ENCODE measurements at places on chromosomes 7 and 10.
A peak's percentile ranks its signal among the peaks of the same experiment; 100 is the strongest.

- DNase-seq = no peak
Observed at GRCh38 chr7:54161621-54162020, 380.6 kb upstream of the VSTM2A start.

- DNase-seq = no peak
Observed at GRCh38 chr10:127254276-127254675, 57.9 kb upstream of the INSYN2A start.

DNA sequence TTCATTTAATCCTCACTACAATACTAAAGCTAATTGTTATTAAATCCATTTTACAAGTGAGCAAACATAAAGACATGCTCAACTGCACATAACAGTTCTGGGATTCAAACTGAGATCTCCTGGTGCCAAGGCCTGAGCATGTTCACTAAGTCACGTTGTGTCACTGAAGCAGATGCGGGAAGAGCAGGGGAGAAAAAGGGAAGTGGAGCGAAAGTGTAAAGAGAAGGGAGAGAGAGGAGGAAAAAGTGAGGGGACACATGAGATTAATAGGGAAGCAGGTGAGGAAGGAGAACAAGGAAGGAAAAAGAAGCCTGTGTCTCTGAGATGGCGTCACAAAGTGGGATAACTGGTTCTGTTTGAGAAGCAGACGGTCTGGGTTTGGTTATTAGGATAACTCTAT, 38.9 kb upstream of the KAT6B start:
- no peak for DNase-seq

DNA sequence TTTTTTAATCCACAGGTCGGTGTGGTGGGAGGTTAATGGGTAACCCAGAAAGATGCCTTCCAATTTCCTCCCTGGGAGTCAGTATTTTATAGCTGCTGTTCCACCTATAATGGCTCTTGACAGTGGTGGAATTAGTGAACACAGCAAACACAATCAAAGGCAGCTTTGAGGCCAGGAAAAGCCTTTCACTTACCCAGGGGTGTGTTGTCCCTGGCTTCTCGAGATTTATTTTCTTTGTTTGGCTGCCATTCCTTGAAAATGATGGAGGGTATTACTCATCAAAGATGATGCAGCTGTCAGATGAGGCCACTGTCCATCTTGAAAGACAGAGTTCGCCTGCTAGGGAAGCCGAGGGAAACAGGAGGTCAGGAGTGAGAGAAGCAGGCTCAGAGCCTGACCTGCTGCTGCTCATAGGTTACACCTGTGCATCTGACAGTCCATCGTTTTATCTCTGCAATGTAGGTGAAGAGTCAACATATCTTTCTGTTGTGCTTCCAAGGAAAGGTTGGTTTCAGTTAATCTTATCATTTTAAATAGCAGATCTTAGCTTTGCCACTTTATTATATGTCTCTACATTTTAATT, 221.6 kb downstream of the XPNPEP1 start:
- no peak for DNase-seq

GRCh38 chr10:44906486-44906885, 4.7 kb upstream of the TMEM72 start:
- no peak for DNase-seq

- DNase-seq = no peak
Observed at GRCh38 chr7:44980393-44981034, 1.7 kb upstream of the MYO1G start.

- DNase-seq = no peak
Observed at GRCh38 chr10:65273115-65273514, 1652.7 kb upstream of the LRRTM3 start.

DNA sequence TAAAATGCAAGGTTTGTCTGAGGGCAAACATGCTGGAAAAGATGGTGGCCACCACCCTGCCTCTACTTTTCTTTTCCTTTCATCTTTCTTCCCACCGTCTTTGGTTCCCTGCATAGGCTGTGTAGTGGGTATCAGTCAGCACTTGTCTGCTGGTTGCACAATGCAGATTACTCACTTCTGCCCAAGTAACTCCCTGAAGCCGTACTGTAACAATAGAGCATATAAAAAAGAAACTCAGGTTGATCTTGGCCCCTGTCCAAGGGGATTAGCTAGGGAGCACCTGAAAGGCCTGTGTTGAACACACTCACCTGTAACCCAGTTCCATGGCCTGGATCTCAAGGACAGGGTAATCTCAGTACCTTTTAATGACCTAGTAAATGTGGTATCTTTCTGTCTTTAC, 533.0 kb upstream of the GALNT17 start:
- DNase-seq = no peak

GRCh38 chr7:106063024-106063423, 49.1 kb downstream of the SYPL1 start:
- no peak for DNase-seq

DNA sequence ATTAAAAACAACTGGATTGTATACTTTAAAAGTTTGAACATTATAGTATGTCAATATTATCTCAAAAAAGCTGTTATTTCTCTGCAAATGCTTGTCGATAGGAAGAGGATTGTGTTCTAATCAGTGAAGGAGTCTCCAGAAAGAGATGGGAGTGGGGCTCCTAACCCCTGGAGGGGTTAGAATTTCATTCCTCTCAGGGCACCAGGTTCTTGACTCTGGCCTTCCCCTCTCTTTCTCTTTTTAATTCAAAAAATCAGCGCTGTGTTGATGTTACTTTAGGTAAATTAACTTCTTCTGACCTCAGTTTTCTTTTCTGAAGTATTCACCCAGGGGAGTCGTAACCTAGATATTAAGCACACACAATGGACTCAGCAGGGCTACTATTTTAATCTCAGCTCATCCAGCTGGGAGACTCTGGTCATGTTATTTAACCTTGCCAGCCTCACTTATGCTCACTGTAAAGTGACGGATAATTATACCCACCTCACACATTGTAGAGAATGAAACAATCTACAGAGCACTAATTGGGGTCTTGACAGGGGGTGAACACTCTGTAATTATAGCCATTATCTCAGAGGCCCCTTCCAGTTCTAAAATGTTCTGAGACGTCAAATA, 59.4 kb downstream of the GCC1 start:
- no peak for DNase-seq

GRCh38 chr7:74338366-74339108, 49.3 kb downstream of the CLIP2 start:
- no peak for DNase-seq

DNA sequence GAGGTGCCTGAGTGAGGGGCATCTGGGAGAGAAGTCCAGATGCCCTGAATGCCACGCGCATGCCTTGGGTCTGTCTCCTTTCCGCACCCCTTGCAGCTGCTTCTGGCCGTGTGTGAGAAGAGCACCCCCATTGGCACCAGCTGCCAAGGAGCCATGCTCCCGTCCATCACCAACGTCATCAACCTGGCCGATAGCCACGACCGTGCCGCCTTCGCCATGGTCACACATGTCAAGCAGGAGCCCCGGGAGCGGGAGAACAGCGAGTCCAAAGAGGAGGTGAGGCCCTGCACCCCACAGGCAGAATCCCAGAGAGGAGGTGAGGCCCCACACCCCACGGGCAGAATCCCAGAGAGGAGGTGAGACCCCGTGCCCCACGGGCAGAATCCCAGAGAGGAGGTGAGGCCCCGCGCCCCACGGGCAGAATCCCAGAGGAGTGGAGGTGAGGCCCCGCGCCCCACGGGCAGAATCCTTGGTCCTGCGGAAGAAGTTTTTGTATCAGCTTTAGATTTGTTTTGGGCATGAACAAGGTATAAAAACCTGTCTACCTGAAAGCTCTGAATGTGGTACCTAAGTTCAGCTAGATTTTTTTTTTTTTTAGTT, 91.8 kb downstream of the TRRAP start:
- no peak for DNase-seq

DNA sequence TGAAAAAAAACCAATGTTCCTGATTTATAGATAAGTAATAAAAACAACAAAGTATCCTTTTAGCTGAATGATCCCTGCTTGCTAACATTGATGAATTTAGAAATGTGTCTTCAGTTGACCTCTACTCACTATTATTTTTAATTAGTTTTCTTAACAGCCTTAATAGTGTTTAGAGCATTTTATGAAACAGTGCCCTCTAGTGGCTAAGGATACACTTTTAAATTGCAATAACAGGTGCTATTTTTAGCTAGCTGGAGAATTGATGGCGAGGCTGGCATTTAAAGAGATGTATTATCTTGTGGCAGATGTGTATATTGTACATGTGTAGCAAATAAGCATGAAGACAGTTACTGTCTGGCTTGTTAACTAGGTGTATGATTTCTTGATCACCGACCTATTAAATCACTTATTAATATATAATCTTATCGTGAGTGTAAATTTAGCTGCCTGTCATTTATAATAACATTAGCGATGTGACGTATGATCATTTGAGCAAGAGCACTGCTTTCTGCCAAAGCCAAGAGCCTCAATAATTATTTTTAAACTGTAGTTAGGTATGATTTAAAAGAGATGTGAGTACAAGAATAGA, 451.9 kb downstream of the DPP6 start:
- no peak for DNase-seq

DNA sequence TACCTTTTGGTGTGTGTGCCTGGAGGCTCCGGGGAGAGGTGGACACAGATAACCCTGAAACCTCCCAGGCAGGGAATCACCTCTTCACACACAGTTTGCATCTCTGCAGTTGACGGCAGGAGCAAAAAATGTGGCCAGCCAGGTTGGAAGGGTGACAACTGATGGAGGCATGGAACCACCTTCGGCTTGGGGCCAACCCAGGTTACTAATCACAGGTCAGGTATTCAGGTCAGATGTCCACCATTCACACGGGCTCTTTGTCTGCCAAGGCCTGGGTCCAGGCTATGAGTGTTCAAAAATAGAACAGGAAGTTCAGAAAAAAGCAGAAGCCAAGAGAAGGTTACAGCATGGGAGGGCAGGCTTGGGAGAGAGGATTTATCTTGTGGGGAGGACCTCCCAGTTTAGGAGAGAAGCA, 137.2 kb upstream of the EFCAB10 start:
- DNase-seq = no peak

DNA sequence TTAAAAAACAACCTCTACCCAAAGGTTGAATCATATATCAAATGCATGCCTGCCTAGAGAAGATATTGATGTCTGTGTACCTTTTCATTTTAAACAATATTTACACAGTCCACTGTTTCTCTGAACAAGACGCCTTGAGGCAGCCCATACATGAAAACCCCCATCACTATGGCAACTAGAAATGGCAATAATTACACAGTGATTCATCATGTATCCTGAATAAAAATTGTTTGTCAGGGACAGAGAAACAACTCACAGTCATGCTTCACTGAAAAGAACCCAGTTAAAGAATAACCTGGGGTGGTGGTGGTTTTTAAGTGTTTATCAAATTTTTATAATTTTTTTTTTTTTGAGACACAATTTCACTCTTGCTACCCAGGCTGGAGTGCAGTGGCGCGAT, 19.7 kb downstream of the DNAJC12 start:
- DNase-seq = no peak

DNA sequence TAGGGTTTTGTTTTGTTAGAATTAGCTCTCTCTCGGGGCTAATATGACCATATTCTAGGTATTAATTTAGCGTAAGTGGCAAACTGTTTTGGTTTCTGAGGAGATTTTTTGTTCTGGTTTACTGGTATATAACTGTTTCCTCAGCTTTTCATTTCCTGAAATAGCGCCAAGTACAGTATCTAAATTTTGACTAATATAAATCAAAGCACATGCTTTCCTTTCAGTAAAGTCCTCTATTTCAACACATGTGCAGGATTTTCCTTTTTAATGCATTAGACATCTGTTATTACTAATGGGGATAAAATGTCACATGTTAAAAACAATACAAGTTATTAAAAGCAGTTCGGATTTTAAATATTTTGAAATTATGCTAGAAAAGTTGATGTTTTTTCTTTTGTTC, 11.3 kb downstream of the FERD3L start:
- no peak for DNase-seq

GRCh38 chr10:31697271-31698180, 231.1 kb downstream of the ARHGAP12 start:
- peak; percentile 63 for DNase-seq

- DNase-seq = no peak
Observed at GRCh38 chr7:47392241-47392759, 189.6 kb downstream of the TNS3 start.

DNA sequence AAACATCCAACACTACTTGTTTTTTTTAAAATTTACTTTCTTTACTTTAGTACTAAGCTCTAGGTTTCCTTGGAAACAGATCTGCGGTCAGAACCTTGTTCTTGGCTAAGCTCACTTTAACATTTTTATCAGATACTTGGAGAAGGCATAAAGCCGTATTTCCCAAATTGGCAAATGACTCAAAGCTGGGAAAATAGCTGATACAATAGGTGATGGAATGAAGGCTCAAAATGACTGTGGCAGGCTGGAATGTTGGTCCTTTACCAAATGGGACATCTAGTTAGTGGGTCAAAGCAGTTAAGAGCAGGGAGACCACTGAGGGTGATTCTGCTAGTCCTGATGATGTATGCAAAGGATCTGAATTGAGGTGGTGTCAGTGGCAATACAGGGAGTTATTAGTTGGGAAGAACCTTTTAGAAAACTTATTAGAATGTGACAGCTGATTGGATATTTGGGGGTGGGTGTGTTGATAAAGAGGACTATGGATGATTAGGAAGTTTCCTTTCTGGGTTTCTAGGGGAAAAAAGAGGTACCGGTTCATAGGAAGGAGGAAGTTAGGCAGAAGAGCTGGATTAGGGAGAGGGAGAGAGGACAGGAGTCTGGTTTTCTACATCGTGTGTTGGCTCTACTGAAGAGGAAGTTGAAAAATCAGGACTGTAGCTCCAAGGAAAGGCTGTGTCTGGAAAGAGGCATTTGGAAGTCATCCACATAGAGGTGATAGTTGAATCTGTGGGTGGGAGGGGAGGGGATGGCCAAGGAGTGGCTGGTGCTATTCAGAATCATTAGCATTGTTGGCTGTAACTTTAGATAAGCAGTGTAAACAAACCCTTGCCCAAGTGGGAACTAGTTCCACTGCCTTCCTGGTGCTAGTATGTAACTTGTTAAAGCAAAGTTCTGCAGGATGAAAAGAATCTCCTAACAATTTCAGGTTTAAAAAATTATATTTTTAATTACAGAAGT, 13.1 kb downstream of the PLCE1 start:
- no peak for DNase-seq

- peak; percentile 54 for DNase-seq
Observed at GRCh38 chr7:5428478-5429252, 5.0 kb upstream of the TNRC18 start.

DNA sequence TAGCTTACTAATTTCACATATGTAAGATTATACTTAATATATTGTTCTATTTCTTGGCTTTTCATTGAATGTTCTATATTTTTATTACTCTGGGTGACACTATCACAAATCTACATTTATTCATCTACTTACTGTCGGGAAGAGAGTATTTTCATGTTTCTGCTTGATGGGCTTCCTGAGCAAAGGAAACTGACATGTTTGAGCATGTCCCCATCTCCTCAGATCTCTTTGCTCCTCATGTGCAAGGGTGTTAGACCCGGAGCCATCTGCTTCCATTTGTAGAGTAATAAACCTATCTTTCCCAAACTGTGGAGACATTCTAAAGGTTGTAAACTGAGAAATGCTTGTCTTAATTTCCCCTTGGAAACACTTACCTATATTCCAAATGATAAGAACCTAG, 103.5 kb downstream of the LSMEM1 start:
- no peak for DNase-seq

DNA sequence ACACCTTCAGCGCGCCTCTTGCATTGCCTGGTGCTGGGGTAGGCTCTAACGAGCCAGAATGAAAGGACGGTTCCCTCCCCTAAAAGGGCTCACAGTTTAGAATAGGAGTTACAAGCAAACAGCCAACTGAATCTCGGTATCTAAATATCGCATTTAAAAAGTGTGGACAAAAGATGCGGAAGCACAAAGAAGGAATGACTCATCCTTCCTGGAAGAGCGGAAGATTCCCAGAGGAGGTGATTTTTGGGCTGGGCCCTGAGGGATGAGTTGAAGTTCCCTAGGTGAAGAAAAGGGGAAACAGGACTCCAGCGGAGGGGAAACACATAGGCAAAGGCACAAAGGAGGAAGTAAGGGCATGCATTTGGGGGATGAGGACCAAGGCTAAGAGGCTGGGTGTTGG, 29.9 kb downstream of the SRRM3 start:
- no peak for DNase-seq
